ENCODE measurements at places on chromosomes 16 and 17. TPM values are rescaled to one million over a fixed set of nuclear protein-coding genes. Genes with fewer than 3 reads are reported as not detected.

- no peak for DNase-seq
Observed at GRCh38 chr17:33142705-33143299, 150.3 kb downstream of the ASIC2 start.

DNA sequence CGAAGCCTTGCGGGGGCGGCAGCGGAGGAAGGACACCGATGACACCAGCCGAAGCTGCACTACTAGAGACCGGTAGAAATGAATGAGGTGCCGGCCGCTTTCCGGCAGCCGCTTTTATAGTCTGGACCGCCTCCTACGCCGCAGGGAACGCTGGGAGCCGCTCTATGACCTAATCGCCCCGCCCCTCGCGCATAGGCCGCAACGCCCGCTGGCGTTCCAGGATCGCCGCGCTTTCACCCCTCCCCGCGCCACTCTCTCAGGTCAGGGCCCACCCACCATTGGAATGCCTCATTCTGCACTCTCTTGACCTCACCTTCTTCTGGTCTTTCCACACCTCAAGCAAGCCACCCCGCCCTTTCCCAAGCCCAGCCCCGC is at the start of gene DDX5:
Gene DDX5 (minus strand): TSS at position 89 of the 375 bp plus-strand sequence. CDS start 170 bp downstream, outside the sequence.
- peak; percentile 98 for DNase-seq

DNA sequence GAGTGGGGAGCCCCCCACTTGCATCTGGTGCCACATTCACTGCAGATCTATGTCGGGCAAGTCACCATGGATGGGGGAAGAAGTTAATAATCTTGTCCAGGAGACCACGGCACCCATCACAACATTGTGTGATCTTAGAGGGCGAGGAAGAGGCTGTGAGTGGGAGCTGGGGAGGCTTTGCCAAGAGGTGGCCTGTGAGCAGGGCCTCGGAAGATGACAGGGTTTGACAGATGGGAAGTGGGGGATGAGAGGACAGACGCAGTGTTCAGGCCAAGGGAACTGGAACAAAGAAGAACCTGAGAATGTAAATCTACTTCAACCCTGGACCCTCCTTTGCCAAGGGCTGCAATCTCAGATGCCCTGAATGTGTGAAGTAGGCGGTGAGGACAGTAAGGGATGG is 12.4 kb downstream of the ACE start:
- no peak for DNase-seq

GRCh38 chr17:63932721-63933120 is 590 bp upstream of the CD79B start:
- DNase-seq: no peak

- no peak for DNase-seq
Observed at GRCh38 chr17:49343273-49343672, 18.8 kb downstream of the ZNF652 start.

Gene SEC14L5
- total RNA-seq: 1.3 TPM

DNA sequence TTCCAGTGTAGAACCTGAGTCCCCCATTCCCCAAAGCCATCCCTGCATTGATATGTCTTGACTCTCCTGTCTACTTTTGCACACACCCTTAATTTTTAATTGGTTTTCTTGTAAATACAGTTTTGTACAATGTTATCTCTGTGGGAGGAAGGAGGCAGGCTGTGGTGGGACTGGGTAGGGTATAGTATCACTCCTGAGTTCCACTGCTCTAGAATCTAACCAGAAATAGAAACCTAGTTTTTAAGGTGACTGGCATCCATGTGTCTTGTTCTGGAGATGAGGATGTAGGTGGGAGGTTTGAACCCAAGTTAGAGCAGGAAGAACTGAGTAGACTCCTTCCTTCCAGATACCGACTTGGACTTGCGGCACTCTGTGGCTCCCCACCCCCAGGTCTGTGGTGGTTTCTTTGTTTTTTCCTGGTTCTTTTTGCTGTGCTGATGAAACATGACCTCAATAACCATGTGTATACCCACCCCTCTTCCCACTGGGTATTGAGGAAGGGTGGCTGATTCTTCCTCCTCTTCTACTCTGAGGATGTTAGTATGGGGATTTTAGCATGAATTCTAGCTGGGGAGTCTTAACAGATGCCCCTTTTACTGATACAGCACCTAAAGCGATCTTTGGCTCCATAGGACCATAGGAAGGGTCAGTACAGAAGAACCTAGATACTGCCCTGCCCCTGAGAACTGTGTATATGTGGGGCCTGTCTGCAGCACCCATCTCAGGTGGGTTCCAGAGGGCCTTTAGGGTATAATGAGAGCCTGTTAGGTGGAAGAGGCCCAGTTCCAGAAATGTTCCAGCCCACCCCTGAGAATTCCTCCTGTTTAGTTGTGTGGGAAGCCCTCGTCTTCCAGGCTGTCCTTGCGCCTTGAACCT is 48.7 kb downstream of the SF3B3 start:
- DNase-seq: no peak

DNA sequence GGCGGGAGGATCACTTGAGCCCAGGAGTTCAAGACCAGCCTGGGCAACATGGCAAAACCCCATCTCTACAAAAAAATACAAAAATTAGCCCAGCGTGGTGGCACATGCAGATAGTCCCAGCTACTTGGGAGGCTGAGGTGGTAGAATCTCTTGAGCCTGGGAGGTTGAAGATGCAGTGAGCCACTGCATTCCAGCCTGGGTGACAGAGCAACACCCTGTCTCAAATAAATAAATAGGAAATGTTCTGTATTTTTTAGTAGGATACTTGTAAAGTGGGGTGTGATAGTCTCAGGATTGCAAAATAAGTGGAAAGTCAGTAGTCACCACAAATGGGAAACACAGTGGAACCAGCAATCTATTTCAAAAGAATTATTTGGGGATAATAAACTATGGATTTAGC is 4.0 kb downstream of the RSPRY1 start:
- no peak for DNase-seq

Gene TLCD3B
- 0.38 TPM for total RNA-seq

- DNase-seq: no peak
Observed at GRCh38 chr17:66734186-66734943, 100.6 kb upstream of the CACNG5 start.

GRCh38 chr16:83715217-83715920 is 92.4 kb upstream of the HSBP1 start:
- DNase-seq: no peak

DNA sequence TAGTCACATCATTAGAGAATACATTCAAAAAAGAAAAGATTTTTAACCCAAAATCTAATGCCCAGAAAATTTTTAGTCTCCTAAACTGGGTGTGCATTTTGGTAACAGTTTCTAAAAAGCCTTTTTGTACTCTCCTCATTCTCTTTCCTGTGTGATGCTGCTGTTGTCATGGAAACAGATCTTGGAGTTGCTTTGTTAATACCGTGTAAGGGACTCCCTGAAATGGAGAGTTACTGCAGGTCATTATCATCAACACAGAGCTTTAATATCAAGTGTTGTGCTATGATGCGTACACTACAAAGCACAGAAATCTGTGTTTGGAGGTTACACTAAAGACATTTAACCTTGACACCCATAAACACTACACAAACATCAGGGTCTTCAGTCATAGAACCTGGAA is 216.3 kb downstream of the PRKCA start:
- no peak for DNase-seq

GRCh38 chr16:1564325-1564724 is 30.9 kb downstream of the TMEM204 start:
- no peak for DNase-seq

Gene NLRC3
- total RNA-seq: 2.6 TPM

DNA sequence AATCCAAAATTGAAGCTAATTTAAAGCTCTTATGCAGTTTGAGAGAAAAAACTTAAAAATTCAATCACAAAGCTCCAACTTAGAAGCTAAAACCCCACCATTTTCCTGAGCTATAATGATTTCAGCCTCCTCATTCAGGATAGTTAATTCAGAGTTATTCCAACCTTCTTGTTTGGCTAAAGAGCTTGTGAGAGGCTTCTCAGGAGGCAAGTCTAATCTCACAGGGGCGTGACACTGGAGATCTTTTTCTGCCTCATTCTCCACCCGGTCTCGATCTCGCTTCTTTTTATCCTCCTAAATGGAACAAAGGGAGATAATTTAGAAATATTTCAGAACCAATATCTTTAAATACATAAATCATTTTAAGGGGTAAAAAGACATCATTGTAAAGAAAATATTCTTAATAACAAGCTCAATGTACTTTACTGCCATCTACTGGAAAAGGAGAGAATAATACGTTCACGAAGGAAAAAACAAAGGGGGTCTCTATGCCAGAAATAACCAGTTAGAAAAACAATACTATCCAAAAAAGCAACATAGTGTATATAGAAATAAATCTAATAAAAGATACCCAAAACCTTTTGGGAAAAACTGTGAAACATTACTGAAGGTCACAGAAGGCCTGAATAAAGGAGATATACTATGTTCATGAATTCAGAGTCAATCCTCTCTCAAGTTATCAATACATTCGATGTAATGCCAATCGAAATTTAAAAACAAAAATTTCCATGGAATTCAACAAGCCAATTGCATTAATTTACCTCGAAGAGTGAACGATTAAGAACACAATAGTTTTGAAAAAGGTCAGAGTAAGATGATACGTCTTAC is 13.9 kb downstream of the BRD7 start:
- DNase-seq: no peak

DNA sequence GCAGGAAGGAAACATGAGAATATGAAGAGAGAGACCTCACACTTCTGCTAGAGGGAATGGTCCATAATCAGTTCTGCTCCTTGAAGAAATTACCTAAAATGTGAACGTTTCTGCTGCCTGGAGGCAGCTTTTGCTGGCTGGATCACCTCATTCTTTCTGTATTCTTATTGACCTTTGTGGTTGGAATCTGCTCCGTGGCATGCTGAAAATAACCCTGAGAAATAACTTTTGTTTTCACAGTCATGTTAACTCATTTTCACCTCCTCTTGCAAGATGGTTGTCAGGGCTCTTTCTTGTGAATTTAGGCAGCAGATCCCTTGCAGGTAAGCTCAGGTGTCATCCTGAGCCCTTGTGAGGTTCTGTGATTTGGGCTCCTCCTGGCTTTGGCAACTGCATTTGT is 70.2 kb downstream of the IRF8 start:
- DNase-seq: no peak

GRCh38 chr16:84239141-84239769 is 557 bp downstream of the KCNG4 start:
- no peak for DNase-seq

DNA sequence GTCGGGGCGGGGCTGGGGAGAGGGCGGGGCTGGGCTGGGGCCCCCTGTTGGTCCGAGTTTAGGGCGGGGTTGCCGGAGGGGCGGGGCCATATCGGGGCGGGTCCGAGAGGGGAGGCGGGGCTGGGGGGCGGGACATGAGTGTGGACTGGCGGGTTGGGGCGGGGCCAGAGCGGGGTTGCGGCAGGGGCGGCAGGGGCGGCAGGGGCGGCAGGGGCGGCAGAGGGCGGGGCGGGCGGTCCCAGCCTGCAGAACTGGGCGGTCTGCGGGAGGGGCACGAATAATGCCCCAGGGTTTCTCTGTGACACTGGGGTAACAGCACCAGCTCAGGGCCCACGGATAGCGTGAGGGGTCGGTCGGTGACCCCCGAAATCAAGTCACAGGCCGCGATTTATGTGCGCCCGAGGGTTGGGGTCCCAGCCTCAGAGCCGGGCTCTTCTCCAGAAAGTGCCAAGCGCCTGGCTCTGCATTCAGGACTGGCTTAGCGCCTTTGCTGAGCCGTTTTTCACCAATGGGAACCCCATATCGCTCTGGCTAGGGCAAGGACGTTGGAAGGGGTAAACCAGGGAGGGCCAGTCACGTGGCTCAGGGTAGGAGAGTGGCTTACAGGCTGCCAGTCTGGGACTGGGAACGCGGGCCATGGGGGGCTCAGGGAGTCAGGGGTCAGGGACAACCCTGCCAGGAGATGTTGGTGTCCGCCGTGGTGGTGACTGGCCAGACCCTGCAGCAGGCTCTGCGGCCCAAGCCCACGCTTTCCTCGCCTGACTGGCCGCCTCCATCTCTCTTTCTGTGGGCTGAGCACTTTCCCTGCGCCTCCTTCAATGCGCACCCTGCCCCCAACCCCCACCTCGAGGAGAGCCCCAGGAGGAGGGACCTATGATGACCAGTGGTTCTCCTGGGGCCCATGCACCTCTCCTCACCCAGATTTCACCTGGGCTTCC is 1.2 kb upstream of the METTL26 start:
- DNase-seq: peak; percentile 76

Gene KRTAP4-9
- total RNA-seq: not detected

- peak; percentile 84 for DNase-seq
Observed at GRCh38 chr17:17836818-17837379, at the start of gene SREBF1. Gene SREBF1, minus strand, starts transcription at chr17:17836986. Its CDS starts 169 bp downstream, at chr17:17836817.

Gene SLC13A2
- 87.0 TPM for total RNA-seq

- no peak for DNase-seq
Observed at GRCh38 chr17:4118015-4118743, 24.7 kb downstream of the ZZEF1 start.

Gene SEPTIN1
- 6.1 TPM for total RNA-seq

- DNase-seq: no peak
Observed at GRCh38 chr17:75442168-75443103, 14.0 kb upstream of the TMEM94 start.

Data from mucosa of descending colon (tissue), 3 donors.